ENCODE measurements at places on chromosomes 1 and 21.

DNA sequence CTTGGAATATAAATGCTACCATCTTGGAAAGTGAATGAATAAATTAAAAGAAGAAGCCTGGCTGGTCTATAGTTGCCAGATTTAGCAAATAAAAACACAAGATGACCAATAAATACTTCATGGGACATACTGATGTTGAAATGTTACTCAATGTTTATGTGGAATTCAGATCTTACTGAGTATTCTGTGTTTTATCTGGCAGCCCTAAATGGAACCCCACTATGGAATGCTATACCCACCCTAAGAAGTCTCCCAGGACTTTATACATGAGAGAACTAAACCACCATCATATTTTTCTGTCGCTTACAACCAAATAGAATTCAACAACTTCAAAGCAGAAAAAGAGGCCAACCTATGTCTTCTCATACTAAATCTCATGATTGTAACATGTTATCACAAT, 177.6 kb upstream of the HMCN1 start:
- no peak for DNase-seq

GRCh38 chr1:167198518-167199133, 22.1 kb upstream of the POU2F1 start:
- no peak for DNase-seq

DNA sequence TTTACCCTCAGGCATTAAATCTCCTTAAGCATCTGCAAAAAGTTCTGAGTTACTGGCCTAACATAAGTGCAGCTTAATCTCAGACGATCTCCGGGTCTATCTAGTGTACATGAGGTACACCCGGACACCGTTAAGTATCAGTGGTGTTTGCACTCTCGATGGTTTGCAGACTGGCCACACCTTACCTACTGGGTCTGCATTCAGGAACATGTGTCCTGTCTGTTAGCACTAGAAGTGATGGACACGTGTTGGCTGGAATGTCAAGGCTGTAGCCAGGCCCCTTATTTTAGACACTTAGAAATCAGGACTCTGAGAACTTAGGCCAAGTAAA, 783 bp upstream of the AGL start:
- no peak for DNase-seq

DNA sequence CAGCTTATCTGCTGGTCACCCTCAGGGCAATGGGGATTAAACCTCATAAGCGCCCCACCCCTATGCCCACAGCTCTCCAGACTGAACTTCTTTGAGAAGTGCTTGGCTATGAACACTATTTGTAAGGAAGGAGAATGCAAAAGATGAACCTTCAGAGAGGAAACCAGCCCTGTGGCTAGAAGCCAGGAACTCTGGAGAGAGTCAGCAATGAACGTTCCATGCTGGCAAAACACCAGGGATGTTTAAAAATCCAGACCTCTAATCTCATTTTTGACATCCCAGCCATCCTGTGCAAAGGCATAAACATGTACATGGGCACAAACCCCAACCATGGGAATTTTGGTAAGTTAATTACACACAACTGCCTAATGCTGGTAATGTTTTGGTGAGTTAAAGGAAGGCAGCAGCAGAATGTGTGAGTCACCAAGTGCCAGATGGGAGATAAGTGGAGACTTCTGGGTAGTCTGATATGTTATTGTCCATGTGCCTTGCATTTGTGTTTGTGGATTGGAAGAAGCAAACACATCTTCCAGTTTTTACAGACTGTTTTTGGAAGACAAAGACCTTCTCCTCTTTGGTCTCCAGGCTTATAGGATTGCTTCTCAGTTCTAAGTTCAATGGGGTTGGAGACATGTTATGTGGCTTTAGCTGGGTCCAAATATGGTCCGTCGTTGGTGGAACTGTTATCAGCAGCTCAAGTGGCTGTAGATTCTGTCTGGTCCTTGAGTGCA, 174.1 kb upstream of the ETV3 start:
- DNase-seq: no peak

GRCh38 chr1:11925938-11926292, 312 bp downstream of the KIAA2013 start:
- peak; percentile 61 for DNase-seq

DNA sequence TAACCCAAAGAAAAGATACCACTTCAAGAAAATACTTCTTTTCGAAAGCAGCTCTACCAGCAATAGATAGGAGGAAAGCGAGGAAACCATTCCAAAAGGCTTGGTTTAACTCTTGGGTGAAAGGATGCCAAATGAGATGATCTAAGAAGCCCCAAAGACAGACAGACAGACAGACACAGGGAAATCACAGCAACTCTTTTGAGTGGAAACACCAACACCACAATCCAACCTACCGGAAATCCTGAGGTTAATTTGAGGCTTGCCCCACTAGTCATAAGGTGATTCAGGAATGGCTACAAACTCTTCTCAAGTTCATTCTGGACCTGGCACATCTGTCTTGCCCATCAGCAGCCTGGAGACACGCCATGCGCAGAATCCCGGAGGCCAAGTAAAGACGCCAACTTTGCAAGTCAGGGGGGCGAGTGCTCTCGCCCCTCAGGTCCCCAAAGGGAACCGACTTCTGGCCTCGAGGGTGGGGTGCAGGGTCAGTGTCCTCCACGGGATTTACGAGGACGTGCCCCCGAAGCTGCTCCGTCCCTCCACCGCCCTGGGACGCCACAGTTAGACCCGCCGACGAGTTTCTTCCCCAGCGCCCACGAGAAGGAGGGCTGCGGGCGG, 778 bp downstream of the EVI5 start:
- DNase-seq: no peak

GRCh38 chr1:219566951-219567947, 45.7 kb downstream of the ZC3H11B start:
- no peak for DNase-seq
